ENCODE measurements at places on chromosomes 16 and 17.

DNA sequence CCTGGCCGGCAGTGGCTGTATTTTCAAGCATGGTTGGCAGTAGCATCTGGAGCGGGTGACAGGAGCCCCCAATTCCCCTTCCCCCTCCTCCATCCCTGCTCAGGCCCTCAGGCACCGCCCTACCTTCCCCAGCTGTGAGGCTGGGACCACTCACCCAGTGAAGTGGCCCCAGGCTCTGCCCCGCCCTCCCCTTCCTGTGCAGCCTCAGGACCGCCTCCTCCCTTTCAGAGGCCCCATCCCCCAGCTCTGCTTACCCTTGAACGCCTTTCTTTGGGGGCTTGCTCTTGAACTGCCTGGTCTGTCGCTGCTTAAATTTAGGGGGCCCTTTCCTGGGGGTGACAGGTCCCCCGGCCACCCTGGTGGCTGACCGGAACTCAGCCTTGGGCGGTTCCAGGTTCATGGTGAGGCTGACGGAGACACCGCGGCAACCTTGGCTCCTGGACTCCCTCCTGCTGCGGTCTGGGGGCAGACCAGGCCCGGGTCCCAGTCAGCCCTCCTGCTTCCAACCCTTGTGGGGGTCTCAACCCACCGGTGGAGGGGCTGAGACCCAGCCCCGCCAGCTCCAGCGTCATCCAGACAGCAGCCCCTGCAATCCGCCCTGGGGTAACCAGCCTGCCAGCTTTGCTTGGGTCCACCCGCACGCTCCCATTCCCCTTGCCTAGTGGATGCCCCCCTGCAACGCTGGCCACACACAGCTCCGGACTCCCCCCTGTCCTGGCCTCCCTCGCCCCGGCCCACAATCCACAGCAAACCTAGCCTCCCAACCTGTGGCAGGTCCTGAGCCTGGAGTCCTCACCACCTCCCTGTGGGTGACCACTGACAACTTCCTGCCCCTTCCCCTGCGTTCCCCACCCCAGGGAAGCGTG lies 3.2 kb downstream of the PDE6G start:
- no peak for DNase-seq

DNA sequence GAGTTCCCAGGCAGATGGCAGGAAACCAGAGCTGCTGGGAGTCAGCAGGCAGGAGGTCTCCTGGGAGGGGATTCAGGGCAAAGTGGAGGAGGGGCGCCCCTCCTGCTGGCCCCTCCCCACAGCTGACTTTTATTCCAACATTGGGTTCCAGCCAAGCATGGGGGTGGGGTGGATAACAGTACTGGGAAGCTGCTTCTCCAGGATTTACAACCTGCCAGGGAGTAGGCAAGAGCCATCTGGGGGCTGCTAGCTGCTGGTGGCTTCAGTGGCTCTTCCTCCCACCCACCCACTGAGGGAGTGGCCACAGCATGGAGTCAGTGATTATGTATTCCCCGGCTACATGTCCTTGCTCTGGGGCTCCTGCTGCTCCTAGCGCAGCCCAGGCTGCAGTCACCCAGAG lies 36.8 kb downstream of the TMEM132E start:
- DNase-seq = no peak

DNA sequence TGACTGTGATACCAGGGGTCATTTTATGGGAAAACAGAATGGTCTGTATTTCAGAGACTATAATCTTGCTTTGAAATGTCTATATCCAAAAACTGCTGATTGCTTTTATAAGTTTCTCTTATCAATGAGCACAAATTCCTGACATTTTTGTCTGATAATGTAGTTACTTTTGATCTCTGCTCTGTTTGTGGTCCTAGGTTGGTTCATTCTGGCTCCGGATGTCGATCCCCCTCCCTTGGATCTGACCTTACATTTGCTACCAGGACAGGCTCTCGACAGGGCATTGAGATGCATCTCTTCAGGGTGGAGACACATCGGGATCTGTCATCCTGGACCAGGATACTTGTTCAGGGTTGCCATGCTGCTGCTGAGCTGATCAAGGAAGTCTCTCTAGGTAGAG lies 27.3 kb upstream of the VPS4A start:
- no peak for DNase-seq

DNA sequence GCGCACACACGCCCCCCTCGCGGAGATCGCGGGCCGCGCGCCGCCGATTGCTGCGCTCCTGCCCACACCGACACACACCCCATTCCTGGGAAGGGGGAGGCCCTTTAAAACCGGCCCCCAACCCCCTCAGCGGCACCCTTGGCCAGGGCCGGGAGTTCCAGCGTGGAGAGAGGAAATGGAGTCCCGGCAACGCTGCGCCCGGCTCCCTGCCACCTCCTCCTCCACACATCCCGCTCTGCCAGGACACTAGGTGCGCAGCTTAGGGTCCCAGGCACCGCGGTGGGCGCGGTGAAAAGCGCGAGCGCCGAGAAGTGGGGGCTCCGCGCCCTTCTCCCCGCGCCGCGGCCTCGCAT lies 397 bp downstream of the CDC42EP4 start:
- DNase-seq = no peak

DNA sequence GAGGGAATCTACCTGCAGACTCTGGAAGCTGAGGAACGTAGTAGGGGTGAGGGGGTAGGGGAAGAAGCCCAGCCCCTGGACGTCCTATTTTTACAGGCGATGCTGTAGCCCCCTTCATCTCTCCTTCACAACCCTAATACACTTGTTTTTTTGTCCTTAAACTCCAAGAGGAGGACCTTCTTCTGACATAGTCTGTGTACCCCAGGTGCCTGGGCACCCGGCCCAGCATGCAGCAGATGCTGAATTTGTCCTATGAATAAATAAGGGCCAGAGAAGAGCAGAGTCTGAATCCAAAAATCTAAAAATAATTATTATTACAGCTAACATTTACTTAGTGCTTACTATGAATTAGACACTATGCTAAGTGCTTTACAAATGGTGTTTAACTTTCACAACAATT lies 5.1 kb downstream of the KIF18B start:
- no peak for DNase-seq

GRCh38 chr17:21368545-21369246 lies 7.5 kb upstream of the KCNJ12 start:
- DNase-seq = no peak

- no peak for DNase-seq
These were observed 303.8 kb upstream of the ASIC2 start for GRCh38 chr17:33596899-33597298.

DNA sequence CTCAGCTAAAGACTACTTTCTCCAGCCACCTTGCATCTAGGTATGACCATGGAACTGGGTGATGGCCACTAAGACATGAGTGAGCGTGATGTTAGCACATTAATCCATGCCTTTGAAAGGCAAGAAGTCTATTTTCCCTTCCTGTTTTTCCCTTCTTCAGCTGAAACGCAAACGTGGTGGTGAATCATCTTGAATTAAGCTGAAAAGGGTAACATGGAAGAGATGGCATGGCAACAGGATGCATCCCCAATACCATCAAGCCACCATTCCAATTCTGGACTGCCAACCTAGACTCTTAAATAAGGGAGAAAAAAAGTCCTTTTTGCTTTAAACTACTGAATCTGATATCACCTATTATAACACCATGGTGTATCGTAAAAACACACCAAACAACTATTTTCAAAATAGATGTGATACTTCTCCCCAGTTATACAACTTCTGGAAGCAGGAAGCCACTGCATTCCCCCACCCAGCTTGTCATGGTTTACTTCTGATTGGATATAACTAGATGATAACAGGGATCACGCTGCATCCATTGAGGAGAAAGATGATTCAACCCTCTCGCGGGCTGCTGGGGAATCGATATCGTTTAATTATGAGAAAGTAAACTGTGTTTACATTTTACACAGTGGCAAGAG lies 368.6 kb downstream of the CDH13 start:
- DNase-seq = peak; percentile 9

DNA sequence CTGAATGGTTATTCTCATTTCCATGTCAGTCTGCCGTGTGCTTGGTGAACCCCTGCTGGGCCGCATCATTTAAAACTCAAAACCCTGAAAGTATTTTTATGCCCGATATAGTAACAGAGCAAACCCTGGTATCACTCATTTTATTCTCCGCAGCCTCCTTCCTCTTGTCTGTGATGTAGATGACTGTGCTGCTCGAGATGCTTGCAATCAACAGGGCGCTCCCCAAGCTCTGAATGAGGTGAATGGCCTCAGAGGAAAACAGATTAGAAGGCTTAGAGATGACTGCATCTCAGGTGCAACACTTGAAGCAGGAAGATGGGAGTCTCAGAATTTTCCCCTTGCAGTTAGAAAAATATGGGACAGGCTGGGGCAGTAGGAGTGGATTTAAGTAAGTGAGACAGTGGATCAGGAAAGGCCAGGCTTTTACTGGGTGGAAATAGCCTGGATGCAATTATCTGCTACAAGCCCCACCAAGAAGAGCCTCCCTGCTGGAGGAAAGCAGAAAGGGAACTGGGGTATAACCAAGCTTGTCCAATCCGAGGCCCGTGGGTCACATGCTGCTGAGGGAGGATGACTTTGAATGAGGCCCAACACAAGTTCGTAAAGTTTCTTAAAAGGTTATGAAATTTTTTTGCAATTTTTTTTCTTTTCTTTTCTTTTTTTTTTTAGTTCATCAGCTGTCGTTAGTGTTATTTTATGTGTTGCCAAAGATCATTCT lies 166.9 kb downstream of the CDH13 start:
- no peak for DNase-seq

GRCh38 chr17:13421581-13422130 lies 180.1 kb downstream of the HS3ST3A1 start:
- DNase-seq = no peak

GRCh38 chr17:27247071-27247957 lies 46.6 kb upstream of the WSB1 start:
- DNase-seq = peak; percentile 44

DNA sequence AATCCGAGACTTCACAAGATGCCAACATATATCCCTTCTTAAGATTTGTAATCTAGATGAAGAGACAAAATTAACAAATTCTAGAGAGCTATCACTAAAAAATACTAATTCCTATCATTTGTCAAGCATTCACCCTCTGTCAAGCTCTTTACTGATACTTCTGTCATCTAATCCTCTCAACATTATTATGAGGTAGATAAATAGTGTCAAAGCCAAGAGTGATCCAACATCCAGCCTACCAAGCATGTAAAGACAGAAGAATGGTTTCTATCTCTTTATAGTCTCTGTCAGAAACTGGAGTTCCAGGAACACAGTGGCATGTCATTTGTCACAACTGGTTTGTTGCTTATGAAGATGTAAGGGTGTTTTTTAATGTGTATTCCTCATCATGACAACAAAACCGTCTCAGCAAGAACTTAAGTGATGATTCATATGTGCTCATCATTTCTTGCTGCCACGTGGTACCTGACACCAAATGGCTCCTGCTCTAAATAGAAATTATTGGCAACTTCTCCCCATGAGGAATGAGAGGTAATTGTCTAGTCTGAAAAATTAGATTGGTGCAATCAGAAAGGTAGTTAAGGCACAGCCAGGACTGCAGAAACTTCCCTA lies 196.8 kb downstream of the TOX3 start:
- DNase-seq = no peak

DNA sequence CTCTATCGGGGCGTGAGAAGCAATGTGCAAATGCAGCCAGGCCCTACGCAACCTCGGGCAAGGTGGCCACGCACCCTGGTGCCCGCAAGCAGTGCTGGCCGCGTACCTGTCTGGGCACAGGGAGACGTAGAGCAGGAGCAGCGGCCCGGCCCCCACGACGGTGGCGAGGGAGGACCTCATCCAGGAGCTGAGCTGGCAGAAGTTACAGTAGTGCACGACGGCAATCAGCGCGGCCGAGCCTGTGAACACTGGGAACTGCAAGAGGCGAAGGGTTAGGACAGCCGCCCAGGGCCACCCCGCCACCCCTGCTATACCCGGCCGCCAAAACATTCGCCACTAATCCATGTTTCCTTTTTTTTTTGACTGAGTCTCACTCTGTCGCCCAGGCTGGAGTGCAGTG lies 96.9 kb upstream of the CREBBP start:
- no peak for DNase-seq

DNA sequence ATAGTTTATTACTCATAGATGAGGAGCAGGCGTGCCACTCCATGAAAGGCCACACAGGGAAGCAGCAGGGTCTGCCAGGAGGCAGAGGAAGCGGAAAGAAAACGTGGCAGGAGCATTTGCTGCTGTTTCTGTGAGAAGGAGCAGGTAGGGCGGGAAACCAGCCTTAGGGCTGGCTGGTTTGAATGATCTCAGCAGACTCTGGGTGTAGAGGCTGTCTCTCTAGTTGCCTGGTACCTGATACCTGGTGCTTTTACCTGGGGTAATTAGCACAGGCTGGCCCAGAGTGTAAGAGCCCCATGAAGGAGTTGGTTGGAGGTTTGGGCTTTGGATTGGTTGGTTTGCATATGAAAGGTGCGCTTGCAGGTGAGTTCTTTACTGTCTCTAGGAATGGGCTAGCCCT lies 205.0 kb upstream of the CACNG3 start:
- DNase-seq = no peak

- DNase-seq = peak; percentile 94
These were observed 12.0 kb downstream of the PGS1 start for GRCh38 chr17:78390241-78391050.

DNA sequence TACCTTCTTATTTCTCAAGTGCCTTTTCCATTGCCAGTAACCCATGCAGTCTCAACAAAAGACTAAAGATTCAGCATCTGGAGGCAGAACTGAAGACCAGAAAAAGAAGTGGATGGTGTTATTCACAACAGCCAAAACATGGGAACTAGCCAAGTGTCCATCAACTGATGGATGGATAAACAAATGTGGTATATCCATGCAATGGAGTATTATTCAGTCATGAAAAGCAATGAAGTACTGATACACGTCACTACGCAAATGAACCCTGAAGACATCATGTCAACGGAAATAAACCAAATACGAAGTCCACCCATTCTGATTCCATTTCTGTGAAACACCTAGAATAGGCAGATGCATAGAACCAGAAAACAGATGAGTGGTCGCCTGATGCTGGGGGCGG lies 25.6 kb downstream of the GAS7 start:
- no peak for DNase-seq

DNA sequence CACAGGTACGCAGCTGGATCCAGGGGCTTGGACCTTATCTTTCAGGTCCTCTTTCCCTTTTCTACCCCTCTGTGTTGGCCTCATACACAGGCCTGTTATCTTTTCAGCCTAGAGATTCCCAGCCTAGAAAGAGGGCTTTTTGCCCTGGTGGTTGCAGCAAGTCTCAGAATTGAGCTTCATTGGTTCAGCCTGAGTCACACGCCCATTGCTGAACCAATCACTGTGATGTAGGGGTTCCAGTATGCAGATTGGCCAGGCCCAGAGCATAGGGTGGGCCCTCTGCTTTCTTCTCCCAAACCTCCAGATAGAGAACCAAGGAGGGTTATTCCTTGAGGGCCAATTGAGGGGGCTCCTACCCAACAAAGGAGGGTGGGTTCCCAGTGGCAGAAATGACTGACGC lies 32.8 kb downstream of the GPT2 start:
- no peak for DNase-seq

DNA sequence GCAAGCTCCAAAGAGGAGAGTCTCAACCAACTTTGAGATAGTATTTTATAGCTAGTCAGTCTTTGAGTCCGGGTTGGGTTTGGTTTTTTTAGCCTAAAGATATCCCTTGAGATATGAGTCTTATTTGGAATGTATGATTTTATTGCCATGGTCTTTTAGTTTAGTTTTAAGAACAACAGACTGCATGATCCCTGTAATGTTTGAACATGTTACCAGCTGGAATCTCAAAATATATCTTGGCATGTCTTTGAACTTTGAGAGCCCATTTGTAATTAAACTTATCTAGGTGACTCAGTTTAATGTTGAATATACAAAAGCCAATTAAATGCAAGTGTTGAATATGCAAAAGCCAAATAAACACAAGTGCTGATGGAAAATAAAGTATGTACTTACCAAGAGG lies 100.6 kb downstream of the TANGO6 start:
- no peak for DNase-seq
